Neural progenitor cell (in vitro differentiated cells): ENCODE measurements at places on chromosomes 1 and 21. TPM values are rescaled to one million over a fixed set of nuclear protein-coding genes. Genes with fewer than 3 reads are reported as not detected.

DNA sequence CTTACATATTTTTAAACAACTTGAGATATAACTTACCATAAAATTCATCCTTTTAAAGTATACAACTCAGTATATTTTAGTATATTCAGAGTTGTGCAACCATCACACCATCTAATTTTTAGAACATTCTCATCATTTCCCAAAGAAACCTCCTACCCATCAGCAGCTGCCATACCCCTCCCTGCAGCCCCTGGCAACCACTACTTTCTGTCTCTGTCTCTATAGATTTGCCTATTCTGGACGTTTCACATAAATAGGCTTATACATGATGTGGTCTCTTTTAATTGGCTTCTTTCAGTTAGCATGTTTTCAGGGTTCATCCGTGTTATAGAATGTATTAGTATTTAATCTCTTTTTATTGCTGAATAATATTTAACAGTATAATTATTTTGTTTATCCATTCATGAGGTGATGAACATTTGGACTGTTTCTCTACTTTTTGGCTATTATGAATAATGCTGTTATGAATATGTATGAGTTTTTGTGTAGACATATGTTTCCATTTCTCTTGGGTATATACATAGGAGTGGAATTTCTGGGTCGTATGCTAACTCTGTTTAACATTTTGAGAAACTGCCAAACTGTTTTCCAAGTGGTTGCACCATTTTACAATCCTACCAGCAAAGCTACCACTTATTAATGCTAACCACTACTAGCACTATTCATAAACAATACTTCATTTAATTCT, 29.5 kb downstream of the WDR26 start:
- H3K27ac ChIP-seq = no peak overlapping the region
- H3K4me1 ChIP-seq = peaks cover 5% of the 10 kb centered on the region
- H3K36me3 ChIP-seq = peaks cover 43% of the 10 kb centered on the region
- H3K27me3 ChIP-seq = no peaks in the 10 kb centered on the region
- H3K4me3 ChIP-seq = no peak overlapping the region

DNA sequence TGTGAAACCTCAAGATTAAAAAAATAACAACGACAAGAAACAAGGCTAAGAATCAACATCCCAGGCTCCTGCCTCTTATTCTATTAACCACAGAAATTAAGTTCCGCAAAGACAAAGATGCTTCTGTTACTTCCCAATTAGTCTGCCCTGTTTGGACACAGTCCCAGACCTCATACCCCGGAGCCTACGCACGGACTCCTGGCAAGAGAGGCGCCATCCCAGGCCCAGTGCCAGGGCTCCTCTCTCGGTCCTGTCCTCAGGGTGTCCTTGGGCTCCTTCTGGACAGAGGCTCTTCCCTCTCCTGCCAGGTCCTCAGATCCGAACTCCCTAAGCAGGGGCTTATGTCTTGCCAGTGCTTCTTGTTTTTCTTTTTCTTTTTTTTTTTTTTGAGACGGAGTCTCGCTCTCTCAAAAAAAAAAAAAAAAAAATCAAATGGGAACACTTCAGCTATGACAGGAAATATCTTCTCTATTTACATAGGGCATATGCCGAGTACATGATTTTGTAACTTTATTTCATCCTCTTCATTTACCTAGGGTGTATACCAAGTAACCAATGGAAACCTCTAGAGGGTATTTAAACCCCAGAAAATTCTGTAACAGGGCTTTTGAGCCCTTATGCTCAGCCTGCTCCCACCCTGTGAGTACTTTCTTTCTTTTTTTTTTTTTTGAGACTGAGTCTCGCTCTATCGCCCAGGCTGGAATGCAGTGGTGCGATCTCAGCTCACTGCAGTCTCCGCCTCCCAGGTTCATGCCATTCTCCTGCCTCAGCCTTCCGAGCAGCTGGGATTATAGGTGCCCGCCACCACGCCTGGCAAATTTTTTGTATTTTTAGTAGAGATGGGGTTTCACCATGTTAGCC, 11.7 kb upstream of the ENO1 start:
- peaks cover 13% of the 10 kb centered on the region for H3K4me1 ChIP-seq
- no peaks in the 10 kb centered on the region for H3K36me3 ChIP-seq
- H3K27me3 ChIP-seq = no peaks in the 10 kb centered on the region
- H3K27ac ChIP-seq = no peak overlapping the region

DNA sequence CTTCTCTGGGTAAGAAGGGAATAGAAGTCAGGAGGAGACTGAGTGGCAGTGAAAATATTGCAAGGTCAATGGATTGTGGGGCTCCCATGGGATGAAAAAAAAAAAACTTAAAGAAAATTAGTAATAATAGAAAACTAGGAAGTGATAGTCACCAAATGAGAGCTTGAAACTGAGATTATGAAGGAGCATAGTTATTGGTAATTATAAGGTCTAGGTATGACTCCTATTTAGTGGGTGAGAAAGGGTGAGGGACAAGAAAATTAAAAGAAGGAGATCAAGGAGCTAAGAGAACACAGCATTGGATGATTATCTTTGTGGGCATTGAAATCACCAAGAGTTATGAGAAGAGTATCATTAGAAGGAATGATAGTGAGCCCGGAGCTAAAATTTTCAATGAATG, 301.4 kb downstream of the TPR start:
- no peaks in the 10 kb centered on the region for H3K36me3 ChIP-seq
- H3K4me1 ChIP-seq = no peaks in the 10 kb centered on the region
- H3K4me3 ChIP-seq = no peak overlapping the region
- H3K27me3 ChIP-seq = no peaks in the 10 kb centered on the region

TTC39A gene
- total RNA-seq = 0.94 and 1.2 TPM in 2 replicates

DNA sequence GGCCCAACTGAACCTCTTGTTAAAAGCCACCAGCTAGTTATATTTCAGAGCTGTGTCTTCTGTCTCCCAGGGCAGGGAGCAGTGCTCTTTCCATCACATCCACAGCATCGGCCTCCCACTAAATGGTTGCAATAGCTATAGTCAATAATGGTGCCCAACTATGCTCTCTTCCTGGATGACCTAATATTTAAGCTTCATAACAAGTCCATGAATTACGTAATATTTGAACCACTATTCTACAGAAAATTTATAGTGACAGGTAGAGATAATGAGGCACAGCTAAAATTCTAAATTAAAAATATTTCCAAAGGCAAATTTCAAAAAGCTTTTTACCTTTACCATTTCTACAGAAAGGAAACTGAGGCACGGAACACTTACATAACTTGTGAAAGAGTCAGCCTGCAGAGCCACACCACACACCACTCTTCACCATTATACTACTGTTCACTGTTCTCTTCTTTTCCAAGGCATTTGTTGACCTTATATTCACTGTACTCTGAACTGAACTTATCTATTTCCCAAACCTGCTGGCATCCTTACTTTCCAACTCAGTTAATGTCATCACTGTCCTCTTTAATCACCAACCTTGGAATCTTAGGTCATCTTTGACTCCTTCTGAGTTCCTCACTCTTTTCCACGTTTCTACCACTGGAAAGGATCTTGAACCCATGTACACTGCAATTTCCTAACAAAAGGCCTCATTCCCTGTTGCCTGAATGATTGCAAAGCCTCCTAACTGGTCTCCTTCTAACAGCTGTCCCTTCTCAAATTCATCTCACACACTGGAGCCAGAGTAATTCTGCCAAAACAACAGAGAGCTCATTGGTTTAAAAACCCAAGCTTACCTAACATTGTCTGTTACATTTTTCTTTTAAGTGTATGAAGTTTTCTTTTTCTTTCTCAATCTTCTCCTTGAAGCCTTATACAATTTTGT, 85.5 kb downstream of the DDAH1 start:
- H3K4me1 ChIP-seq = peaks cover 19% of the 10 kb centered on the region
- no peak overlapping the region for H3K27ac ChIP-seq
- no peak overlapping the region for H3K4me3 ChIP-seq
- no peak for DNase-seq
- H3K36me3 ChIP-seq = no peaks in the 10 kb centered on the region

DNA sequence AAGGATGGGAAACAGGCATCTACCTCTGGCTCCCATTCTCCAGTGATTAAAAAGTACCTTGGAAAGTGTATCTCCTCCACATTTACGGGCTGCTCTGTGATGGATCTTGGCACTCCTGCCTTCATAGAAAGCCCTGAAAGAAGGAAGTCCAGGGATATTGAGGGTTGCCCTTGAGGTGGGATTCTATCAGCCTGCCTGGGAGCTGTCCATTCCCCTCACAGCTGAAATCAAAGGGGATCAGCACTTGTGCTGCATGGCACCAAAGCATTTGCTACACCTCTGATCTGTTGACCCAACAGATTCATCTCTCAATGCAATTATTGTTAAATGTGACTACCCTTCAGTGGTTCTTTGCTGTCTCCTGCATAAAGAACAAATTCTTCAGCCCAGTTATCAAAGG, 442.0 kb upstream of the RUNX1 start:
- H3K4me3 ChIP-seq = no peak overlapping the region
- H3K4me1 ChIP-seq = no peaks in the 10 kb centered on the region
- no peaks in the 10 kb centered on the region for H3K36me3 ChIP-seq
- no peak overlapping the region for H3K27ac ChIP-seq

MTARC1 gene
- 11.3 and 11.5 TPM in 2 replicates for total RNA-seq

DNA sequence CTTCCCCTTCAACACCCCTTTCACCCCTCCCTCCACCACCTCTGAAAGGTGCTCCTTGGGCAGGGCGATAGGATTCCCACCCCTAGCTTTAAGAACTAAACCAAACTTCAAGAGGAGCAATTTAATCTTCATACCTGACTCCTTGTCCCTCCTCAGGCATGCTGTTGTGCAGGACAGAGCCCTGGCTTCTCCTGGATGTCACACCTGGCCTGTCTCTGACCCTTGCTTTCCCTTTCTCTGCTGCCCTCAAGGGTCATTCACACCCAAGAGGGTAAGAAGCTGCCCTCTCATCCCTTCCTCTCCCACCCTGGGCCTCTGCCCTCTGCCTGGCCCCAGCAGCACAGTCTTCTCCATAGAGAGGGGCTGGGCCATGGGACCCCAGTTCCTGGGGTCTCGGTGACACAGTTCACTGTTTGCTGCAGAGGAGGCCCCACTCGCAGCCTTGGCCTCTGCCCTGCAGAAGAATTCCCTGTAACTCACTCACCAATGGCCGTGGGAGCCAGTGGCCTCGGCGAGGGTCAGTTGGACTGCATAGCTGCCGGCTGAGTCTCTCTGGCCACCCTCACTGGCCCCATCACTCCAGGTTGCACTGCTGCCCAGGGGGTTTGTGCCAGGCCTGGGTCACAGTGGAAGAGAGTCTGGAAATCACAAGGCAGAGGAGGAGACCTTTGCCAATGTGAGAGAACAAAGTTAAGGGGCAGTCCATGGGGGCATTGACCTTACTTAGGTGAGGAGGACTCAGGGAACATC, 28.4 kb upstream of the LHX4 start:
- H3K4me3 ChIP-seq = no peak overlapping the region
- H3K4me1 ChIP-seq = peaks cover 19% of the 10 kb centered on the region
- H3K36me3 ChIP-seq = no peaks in the 10 kb centered on the region

DNA sequence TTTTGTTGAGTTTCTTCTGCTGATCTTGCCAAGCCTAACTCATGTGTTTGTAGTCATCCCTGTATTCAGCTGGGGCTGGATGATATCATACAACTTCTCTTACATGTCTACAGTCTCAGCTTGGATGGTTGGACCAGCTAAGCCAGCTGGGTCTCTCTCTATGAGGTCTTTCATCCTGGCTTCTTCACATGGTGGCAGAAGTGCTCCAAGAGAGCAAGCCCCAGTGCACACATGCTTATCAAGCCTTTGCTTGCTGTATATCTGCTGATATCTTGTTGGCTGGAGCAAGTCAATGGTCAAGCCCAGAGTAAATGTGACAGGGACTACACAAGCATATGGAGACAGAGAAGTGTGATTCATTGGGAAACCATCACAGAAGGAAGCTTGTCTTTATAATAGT, 29.2 kb upstream of the SLC44A5 start:
- H3K27ac ChIP-seq = no peak overlapping the region
- no peak for DNase-seq
- no peak overlapping the region for H3K4me3 ChIP-seq
- H3K27me3 ChIP-seq = no peaks in the 10 kb centered on the region

SPRR2A gene
- not detected in 2 replicates for total RNA-seq

- H3K27me3 ChIP-seq = no peaks in the 10 kb centered on the region
- no peak for DNase-seq
- no peaks in the 10 kb centered on the region for H3K36me3 ChIP-seq
- no peak overlapping the region for H3K27ac ChIP-seq
- H3K4me3 ChIP-seq = no peak overlapping the region
Observed at GRCh38 chr1:6504887-6505286, 13.4 kb upstream of the PLEKHG5 start.

DNA sequence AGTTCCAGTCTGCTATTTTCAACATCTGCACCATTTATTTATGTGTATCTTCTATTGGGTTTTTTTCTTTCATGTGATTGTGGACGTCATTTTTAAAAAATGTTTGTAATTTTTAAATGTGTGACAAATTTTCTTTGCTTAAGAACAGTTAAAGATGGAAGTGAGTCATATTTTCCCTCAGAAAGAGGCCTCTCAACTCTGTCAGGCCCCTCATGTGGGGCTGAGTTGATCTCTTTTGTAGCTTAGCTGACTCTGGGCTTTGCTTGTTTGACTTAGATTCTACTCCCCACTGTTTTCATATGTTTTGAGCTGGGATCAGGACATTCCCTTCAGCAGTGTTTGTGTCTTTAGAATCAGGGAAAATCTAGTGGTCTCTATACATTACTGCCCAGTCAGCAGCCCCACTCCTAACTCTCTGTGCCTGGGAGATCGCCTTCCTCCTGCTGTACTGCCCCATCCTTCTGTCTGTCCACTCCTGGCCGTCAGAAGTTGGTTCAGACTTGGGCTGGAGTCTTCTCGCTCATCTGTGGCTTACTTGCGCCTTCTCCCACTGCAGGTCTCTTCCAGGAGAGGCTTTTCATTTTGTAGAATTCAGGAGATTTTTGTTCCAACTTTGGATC, 137.4 kb downstream of the DYRK1A start:
- H3K4me1 ChIP-seq = no peaks in the 10 kb centered on the region
- H3K36me3 ChIP-seq = peaks cover 42% of the 10 kb centered on the region
